ENCODE measurements at places on chromosomes 12 and 14. TPM values are rescaled to one million over a fixed set of nuclear protein-coding genes. Genes with fewer than 3 reads are reported as not detected.

GALNT9 gene
- not detected for total RNA-seq

GPR84 gene
- not detected for total RNA-seq

PPFIA2 gene
- total RNA-seq: not detected

KRT6C gene
- total RNA-seq: 261 TPM

KRT78 gene
- 2.2 TPM for total RNA-seq

SIRT4 gene
- 1.5 TPM for total RNA-seq

CLEC1B gene
- total RNA-seq: not detected

ASIC1 gene
- total RNA-seq: 5.9 TPM

SOX5 gene
- 0.14 TPM for total RNA-seq

JDP2 gene
- total RNA-seq: 29.2 TPM

FGD4 gene
- total RNA-seq: 10.1 TPM

COX8C gene
- total RNA-seq: not detected

CLEC2A gene
- not detected for total RNA-seq

TSPAN9 gene
- total RNA-seq: 5.8 TPM

CEP170B gene
- 35.4 TPM for total RNA-seq
